ENCODE measurements at places on chromosomes 1 and 21.

DNA sequence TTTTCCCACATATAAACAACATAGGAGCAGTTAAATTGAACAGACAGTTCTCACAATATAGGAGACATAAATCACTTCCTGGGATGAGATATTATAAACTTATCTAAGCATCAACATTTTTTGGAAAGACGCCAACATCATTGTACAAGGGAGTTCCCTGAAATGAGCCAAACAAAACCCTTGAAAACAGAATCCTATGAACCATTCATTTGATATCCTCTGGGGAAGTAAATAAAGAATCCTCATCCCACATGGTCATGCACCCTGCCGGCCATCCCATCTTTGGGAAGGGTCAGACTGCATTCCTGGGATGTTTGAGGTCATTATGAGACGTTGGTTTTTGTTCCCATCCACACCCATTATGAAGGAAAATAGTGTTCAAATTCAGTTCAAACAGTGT lies 111.8 kb upstream of the USP25 start:
- DNase-seq = no peak

DNA sequence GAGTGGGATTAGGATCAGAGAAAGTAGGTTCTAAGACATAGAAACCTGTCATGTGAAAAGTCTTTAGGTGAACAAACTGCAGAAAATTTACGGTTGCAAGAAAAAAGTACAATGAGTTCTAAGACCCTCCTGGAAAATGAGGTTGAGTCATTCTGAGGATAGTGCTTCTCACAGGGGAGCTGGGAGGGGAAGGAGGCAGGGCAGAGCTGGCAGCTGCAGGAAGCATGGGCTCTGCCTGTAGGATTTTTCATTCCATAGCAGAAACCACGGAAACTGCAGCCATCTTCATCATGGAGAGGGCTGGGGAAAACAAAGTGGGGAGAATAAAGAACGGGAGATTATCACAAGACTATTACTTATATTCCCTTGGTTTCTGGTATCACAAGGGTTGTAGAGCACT lies 25.8 kb upstream of the THEM4 start:
- DNase-seq = no peak

DNA sequence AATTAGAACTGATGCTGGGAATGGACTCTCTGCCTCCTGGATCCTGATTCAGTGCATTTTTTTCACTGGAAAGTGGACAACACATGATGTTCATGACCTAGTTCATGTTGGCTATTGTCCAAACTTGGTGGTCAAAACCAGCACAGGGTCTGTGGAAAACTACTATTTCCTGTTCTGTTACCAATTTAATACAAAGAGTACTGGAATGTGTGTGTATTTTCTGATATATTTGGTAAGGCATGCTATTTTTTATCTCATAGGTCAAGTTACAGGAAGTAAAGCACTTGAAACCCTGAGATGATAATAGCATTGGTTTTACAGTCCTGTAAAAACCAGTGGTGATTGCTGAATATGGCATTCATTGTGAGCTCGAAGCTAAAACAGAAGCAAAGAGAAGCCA lies 89.9 kb downstream of the SGIP1 start:
- DNase-seq = no peak

- DNase-seq = no peak
Observed at GRCh38 chr1:63276624-63277023, 45.7 kb upstream of the FOXD3 start.

DNA sequence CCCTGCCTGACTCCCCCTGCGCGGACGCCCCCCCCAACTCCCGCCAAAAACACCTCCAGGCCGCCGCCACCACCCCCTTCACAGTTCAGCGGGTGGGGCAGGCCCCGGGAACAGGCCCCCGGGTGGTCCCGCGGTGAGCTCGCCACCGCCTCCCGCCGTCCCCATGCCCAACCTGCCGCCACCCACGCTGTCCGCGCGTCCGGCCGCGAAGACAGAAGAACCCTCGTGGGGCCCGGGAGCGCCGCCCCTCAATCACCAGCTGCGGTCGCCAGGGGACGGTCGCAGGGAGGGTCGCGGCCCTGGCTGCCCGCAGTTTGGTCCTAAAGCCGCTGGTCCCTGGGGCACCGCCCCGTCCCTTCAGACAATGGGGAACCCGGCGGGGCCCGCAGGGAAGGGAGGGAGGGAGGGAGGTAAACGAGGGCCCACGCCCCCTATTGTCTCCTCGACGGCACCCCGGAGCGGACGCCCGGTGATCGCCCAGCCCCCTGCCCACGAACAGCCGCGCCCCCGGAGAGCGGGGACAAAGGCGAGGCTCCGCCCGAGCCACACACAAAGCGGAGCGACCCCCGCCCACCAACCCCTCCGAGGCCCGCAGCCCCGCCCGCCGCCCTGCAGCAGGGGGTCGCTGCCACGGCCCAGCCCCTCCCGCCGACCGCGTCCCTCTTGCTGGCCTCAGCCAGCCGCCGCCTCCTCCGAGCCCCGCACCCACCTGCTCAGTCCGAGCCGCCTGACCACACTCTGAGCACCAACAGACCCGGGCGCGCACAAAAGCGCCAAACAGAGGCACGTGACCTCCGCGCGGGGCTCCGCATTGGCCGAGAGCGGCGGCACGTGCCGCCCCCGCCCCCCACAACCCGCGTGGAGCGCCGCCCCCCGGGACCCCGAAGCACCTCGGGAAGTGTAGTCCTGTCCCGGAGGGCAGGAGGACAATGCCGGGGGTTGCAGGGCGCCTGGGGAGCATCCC lies at the start of gene STMN1:
TSS of gene STMN1 (minus strand) at position 740 of the 964 bp plus-strand sequence. CDS start 1,743 bp downstream, outside the sequence.
- DNase-seq = peak; percentile 95

- no peak for DNase-seq
Observed at GRCh38 chr21:45409466-45410150, 4.6 kb downstream of the COL18A1 start.

DNA sequence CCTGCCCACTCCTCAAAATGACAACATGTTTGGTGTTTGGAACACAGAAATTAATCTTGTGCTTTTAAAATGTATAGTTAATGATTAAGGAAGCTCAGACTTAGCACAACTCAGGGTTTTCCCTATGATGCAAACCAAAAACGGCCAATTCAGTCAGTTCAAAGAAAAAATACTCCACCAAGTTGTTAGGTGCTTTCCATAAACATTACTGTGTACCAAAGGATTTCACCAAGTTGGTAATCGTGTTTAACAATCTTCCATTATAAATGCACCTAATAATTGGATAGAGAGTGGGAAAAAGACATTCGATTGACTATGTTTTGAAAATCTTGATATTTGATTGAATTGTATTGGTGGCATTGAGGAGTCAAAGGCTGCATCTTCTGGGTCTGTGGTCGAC lies 33.3 kb upstream of the DUSP10 start:
- DNase-seq = no peak

GRCh38 chr1:179002552-179003345 lies 22.9 kb upstream of the FAM20B start:
- peak; percentile 73 for DNase-seq

GRCh38 chr1:173865468-173866164 lies 2.2 kb downstream of the GAS5 start:
- no peak for DNase-seq

GRCh38 chr1:224333309-224333926 lies 3.4 kb upstream of the NVL start:
- no peak for DNase-seq

GRCh38 chr1:226814751-226815537 lies 55.5 kb upstream of the PSEN2 start:
- no peak for DNase-seq

DNA sequence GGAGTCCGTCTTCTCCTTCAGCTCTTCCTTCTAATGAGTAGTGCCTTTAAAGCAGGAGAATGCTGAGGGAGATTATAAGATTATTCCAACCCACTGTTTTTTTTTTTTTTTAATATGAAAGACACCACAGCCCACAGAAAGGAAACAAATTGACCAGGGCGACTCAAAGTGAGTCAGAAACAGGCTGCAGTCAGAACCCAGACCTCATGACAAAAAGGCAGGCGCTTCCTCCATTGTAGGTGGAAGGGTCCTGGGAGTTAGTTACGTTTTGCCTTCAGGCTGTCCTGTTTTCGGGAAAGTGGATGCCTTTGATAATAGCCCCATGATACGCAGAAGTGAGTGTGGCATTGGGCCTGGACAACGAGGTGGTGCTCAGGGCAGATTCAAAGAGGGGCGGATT lies 21.0 kb downstream of the PLXNA2 start:
- no peak for DNase-seq

DNA sequence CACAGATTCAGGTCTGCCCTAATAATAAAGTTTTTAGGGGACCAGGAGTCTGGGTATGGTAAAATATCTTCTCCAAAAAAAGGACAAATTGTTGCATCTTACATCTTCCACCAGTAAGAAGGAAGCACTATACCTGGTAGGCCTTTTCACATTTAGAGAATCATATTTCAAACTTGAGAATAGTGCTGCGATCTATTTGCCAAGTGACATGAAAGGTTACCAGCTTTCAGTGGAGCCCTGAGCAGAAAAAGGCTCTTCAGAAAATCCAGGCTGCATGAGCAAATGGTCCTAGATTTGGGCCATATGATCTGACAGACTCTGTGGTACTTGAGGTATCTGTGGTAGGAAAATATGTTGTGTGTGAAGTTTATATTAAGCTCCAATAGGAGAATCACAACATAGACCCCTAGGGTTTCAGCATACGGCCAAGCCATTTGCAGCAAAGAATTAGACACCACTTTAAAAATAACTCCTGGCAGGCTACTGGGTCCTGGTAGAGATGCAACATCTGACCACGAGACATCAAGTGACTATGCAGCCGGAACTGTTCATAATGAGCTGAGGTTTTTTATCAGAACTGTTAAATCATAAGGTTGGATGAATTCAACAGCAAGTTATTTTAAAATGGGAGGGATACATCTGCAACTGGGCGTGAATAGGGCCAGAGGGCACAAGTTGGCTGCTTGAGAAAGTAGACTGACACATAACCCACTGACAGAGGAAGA lies 38.6 kb upstream of the CCDC190 start:
- DNase-seq = no peak

DNA sequence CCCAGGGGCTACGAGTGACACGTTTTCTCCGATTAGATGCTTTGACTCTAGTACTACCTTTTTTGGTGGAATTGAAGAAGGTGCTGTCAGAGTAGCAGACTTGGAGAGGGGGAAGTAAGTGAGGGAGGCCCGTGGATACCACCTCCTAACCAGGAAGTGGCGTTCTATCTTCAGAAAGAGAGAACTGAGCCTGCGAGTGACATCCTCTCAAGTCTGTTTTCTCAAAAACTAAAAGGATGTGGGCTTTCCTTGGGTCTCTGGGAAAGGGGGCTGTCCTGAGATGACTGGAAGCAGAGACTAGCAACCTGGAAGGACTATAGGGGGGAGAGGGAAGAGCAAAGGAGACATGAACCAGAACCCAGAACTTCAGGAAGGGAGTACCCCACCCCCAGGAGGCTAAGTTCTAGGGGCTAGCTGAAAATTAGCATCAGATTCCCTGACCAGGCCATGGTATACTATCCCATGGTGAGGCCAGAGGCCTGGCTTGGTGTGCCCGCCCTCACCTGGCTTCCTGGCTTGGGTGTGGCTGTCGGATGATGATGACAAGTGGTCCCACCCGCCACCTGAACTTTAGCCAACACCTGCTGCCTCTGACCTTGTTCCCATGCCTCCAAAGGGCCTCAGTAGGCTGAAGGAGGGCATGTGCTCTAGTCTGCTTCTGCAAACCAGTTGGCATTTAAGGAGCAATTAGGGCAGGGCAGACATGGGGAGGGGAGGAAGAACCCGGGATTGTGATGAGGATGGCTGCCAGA lies 49.1 kb downstream of the ATP2B4 start:
- DNase-seq = peak; percentile 38

GRCh38 chr1:32249831-32250525 lies 1.1 kb upstream of the LCK start:
- peak; percentile 91 for DNase-seq

DNA sequence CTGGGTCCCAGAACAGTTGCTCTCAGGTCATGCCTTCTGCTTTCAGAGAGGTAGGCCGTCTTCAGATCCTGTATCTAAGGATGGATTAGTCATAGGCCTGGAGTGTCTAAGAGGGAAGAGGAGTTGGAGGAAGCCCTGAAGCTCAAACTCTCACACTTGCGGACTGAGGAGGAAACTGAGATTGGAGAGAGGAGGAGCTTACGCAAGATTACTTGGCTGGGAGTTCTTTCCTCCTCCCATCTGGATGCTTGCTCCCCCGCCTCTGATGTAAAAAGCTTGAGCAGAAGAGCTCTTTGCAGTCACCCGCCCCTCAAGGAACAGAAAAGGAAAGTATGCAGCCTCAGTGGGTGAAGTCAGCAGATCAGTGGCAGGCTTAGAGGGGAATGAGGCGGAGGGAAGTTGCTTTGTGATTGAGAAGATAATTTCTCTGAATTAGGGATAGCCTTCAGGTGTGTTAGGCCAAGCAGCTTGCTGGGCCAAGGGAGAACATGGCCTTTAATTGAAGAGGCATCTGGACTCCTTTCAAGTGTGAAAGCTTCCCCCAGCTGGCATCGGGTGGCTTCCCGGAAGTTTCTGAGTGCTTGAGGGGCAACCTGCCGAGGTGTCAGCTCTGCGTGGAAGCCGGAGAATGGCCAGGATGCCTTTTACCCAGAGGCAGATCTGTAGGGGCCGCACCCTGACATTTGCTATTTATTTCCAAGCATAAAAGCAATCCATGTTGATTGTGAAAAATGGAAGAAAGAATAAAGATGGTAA lies 6.6 kb downstream of the ADORA1 start:
- DNase-seq = no peak

- DNase-seq = no peak
Observed at GRCh38 chr1:114037962-114038816, 58.9 kb downstream of the OLFML3 start.

DNA sequence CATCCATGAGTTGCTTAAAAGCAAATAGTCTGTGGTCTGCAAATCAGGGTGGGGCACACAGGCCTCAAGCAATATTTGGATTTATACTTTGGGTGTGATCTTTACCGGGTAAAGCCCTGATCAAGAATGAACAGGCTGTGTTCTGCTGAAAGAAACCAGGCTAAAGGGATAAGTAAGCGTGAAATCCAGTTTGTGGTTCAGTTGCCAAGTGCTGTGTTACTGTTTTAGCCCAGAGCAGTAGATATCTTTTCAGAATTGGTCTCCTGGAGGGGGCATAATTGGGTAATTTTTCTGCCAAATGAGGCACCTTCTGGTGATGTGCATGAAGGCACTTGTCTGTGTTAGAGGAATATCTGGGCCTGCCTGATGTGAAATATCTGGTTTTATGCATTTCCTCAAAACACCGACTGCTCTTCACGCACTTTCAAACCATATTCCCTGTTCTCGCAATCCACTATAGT lies 21.4 kb downstream of the AIM2 start:
- DNase-seq = no peak

Data from activated CD4-positive, alpha-beta memory T cell treated with anti-CD3 and anti-CD28 coated beads for 36 hours (primary cell).